Muscle of back (tissue), 13 donors: ENCODE measurements at places on chromosomes 5 and 9.

DNA sequence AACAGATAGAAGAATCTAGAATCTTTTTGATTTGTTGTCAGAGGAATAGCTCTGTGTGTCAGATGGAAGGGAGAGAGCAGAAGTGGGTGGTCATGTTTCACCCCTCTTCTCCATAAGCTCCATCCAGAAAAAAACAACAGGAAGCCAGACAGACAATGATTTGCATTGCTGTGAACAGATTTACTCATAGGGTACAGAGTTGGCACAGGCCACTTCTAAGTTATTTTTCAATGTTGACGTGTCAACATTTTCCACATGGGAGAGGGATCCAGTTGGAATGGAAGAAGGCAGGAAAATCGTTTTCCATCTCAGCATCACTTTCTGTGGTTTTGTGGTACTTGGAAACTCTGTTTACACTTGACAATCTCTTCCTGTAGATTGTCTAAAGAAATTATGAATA lies 86.7 kb downstream of the INSYN2B start:
- DNase-seq: no peak

- no peak for DNase-seq
These were observed 20.5 kb downstream of the SLC1A1 start for GRCh38 chr9:4510546-4511322.

GRCh38 chr5:59393585-59394420 lies 499.7 kb downstream of the PDE4D start:
- DNase-seq: no peak

GRCh38 chr9:18542837-18543405 lies 69.0 kb downstream of the ADAMTSL1 start:
- no peak for DNase-seq

GRCh38 chr5:88845081-88845697 lies 37.8 kb downstream of the MEF2C start:
- no peak for DNase-seq
